ENCODE measurements at places on chromosomes 4 and X.

DNA sequence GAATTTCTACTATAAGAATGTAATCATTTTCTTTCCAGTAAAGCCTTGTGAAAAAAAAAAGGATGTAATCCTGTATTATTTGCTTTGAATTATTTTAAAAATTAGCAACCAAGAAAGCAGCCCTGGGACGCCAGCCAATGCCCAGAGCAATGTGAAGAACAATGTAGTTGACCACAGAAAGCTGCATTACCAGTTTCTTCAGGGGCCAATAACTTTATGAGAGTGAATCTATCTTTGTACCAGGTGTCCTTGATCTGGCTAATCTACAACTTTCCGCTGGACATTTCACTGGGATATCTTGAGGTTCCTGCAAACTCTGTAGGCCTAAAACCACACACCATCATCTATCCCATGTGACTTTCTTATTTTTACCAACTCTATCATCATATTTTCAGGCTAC lies 7.6 kb upstream of the KLHL2 start:
- DNase-seq = peak; percentile 52

- no peak for DNase-seq
Observed at GRCh38 chr4:26000274-26000950, 86.4 kb downstream of the SMIM20 start.

DNA sequence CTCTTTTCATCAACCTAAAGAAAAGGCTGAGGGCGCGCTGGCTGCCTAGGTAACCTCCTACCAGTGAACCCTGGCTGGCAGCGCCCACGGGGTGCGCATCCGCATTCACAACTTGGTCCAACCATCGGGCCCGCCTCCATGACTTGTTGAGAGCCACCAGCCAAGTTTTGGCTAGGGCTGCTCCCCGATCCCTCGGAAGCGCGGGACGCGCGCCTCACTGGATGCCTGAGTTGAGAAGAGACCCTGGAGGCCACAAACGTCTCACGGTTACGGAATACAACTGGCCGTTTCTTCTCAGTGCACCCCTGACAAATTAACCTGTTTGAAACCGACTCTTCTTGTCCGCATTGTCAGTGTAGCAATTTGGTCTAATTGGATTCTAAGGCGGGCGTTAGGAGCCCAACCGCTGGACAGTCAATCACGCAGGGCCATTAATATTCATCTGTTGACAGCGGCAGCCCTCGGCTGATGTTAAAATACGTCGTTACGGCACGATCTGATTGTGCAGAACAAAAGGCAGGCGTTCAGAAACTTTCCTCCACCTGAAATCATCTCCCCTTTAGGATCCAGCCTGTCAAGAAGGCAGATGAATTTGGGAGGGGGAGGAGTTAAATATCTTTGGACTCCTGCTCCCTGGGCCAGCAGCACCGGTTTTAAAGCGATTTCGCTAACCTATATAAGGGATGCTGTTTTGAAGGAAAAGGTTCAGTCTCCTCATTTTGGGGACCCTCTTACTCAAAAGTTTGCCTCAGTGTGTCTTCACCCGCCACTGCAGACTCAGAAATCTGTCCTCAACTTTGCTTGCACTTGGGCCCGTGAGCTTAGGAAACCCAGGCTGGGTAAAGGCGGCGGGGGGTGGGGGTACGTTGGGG lies 1.2 kb downstream of the GPC3 start:
- DNase-seq = no peak

GRCh38 chr4:6561706-6562371 lies 13.2 kb upstream of the MAN2B2 start:
- DNase-seq = no peak

DNA sequence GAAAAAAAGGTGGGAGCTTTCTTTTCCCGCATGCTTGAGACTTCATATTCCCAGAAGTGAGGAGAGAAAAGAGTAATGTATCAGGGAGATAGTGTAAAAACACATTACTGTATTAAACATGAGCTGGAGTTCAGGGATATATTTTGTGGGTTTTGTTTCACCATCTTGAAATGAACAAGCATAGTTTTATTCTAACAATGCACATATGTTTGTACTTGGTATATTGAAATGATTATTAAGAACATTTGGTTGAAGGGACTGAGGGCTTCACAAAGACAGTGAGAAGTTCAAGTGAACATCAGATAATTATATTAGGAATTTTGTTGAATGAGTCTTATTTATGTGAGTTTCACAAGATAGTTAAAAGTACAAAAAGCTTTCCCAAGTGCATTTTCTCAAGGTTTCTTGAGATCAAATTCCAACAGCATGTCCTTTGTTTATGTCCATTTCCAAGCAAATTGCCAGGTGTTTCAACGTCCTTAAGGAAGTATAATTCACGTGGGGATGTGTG lies 368.8 kb downstream of the ANKRD50 start:
- DNase-seq = no peak

GRCh38 chr4:14772388-14772787 lies 229.9 kb upstream of the CPEB2 start:
- no peak for DNase-seq

DNA sequence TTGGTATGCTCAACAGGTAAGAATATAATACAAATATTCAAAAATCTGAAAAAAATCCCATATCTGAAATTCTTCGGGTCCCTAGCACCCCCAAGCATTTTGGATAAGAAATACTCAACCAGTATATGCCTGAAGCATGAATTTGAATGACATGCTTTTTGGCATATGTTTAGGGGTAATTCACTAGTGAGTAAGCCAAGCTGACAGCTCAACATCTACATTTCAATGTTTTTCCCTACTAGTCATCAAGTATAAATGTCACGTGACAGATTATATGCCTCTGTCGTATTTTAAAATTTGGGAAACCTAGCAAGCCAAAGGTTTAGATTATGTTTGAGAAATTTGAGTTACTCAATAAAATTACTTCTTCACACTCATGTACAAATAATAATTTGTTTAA lies 125.1 kb downstream of the FGF16 start:
- DNase-seq = no peak

- DNase-seq = no peak
Observed at GRCh38 chrX:1239681-1240142, 27.3 kb upstream of the CRLF2 start.

- DNase-seq = no peak
Observed at GRCh38 chr4:57187246-57187645, 77.1 kb upstream of the IGFBP7 start.

- DNase-seq = no peak
Observed at GRCh38 chr4:112299721-112300120, 2.6 kb downstream of the ALPK1 start.

- no peak for DNase-seq
Observed at GRCh38 chr4:51932261-51932660, 87.9 kb downstream of the LRRC66 start.

- DNase-seq = no peak
Observed at GRCh38 chr4:151753056-151753455, 7.8 kb downstream of the GATB start.

- DNase-seq = no peak
Observed at GRCh38 chr4:61251129-61251528, 51.0 kb downstream of the ADGRL3 start.

DNA sequence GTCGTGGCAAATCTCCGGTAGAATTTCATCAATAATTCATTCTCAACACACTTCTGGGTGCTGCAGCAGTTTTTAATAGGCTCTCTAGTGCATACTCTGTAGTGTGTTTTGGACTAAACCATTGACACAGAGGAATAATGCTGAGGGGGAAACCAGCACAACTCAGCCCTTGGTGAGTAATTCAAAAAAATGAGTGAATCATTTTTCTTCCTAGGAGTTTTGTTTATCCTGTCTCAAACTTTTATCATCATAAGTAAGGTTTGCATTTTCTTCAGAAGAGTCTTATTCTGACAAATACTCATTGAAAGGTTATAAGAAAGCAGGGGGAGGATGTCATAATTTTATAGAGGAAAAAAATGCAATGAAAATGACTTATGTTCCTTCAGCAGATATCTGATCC lies 2542.7 kb downstream of the PCDH7 start:
- no peak for DNase-seq

DNA sequence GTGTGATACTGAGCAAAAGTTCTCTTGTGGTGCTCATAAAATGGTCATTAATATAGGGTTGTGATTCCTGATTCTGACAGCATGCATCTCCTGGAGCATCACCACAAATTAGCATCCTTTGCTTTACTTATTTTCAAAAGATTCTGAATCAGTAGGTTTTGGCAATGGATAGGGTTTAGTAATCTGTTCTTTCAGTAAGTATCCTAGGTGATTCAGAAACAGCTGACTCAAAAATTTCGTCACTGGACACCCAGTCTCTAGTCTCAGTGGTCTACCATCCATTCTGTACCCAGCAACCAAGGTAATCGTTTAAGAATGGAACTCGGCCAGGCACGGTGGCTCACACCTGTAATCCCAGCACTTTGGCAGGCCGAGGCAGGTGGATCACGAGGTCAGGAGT lies 4.1 kb downstream of the CBLL2 start:
- no peak for DNase-seq

- no peak for DNase-seq
Observed at GRCh38 chrX:420496-421223, 34.0 kb upstream of the PPP2R3B start.

DNA sequence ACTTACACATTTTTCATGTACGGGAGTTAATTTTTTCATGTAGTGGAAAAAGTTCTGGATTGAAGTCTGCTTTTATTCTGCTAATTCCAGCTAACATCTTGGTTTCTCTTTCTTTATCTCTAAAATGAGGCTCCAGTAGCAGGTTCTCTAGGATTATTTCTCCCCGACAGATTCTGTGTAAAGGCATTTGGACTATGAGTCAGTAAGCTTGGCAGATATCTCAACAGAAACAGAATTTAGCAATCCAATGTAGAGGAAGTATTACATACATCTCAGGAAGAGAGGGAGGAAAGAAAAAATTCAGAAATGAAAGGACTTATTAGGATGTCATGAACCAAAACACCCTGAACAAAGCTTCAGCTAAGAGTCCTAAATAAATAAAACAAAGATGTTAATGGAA lies 1682.3 kb upstream of the TENM3 start:
- no peak for DNase-seq

GRCh38 chrX:112852851-112853250 lies 12.2 kb upstream of the AMOT start:
- DNase-seq = no peak

DNA sequence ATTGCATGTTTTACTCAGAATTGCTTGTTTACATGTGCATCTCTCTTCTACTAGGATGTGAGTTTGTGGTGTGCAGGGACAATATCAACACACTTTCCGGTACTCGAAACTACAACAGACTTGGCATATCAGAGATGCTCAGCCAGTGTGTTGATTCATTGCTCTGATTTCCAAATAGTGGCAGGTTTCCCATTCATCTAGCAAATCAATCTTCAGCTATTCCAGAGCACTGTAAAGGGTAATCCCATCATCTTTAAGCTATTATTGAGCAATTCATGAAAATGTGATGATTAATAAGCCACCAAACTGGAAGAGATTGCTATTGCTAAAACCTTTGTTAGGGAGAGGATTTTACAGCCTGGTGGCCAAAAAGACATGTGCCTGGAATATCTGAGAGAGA lies 574.2 kb upstream of the CPEB2 start:
- no peak for DNase-seq

GRCh38 chr4:46389301-46389775 lies 590 bp downstream of the GABRA2 start:
- no peak for DNase-seq

- peak; percentile 19 for DNase-seq
Observed at GRCh38 chr4:153634738-153635353, 49.2 kb upstream of the TLR2 start.

- no peak for DNase-seq
Observed at GRCh38 chr4:38734446-38734845, 48.3 kb downstream of the TLR10 start.

DNA sequence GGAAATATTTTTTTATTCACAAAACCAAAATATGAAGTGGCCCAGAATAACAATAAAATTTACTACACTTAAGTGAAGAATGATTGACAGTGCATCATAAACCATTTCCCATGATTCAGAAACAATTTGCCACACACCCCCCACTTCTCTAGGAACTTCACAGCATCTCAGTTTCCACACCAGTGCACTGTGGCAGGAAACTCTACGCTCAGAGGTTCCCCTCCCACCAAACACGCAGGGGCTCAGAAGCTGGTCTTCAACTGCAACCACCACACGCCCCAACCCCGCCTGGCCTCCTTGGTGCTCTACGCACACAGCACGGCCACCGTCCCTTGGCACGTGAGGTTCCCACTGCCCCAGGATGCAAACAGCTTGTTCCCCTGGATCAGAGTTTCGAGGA lies 63.7 kb downstream of the ZFYVE28 start:
- no peak for DNase-seq

DNA sequence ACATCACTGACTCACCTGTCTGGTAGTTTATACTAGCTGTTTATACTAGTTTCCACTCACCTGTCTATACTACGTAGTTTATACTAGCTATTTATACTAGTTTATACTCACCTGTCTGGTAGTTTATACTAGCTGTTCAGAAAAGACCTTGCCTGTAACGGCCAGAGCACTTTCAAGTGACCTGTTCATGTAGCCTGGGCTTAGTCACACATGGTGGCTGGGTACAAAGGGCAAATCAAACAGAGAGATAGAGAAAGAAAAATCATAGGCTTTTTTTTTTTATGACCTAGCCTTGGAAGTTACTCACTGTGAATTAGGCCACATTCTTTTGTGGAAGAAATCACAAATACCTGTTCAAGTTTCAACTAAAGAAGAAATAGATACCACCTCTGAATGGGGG lies 30.7 kb upstream of the SPANXN4 start:
- no peak for DNase-seq

- peak; percentile 51 for DNase-seq
Observed at GRCh38 chr4:74456056-74456744, 11.3 kb downstream of the AREG start.

- no peak for DNase-seq
Observed at GRCh38 chr4:162797108-162797507, 369.6 kb downstream of the NAF1 start.

GRCh38 chrX:72048510-72049455 lies 82.9 kb downstream of the RTL5 start:
- DNase-seq = peak; percentile 58

DNA sequence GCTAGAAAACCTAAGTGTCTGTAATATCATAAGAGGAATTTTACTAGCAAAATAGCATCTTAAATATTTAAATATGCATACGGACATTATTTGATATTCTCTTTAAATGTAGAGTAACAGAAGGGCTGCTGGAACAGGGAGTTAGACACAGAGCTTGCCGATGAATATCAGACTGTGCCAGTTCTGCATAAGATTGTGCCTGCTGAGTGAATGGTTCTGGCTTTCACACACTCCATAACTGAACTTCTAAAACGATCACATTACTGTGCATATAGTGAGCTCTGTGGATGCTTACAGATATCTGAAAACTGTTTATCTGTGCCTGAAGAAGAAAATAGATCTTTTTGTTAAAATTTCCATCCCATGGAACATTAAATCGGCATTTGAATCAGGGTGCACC lies 867.4 kb upstream of the PCDH10 start:
- DNase-seq = no peak

GRCh38 chrX:138877746-138878145 lies 166.2 kb upstream of the FGF13 start:
- DNase-seq = no peak

- no peak for DNase-seq
Observed at GRCh38 chr4:60808726-60809485, 391.2 kb upstream of the ADGRL3 start.

GRCh38 chr4:123096038-123096437 lies 173.6 kb upstream of the NUDT6 start:
- DNase-seq = peak; percentile 42

Measured in HT-29 (cell line).